Endodermal cell (in vitro differentiated cells): ENCODE measurements at places on chromosomes 2 and 18.

DNA sequence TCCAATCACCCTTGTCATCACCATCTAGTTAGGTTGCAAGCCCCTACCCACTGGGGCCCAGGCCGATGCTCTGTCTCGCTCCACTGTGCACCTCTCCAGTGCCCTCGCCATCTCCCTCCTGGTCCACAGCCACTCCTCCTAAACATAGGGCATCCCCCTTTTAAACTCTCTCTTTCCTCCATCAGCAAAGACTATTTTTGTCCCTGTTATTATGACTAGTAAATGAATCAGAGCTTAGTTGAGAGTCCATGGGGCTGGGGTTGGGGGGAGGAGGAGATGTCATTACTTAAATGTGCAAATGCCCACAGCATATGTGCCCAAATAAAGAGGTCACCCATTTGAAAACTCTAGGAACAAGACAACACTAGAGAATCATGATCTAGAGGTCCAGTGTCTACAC lies 167.4 kb downstream of the TRABD2A start:
- no peak for DNase-seq

GRCh38 chr18:10247021-10247741 lies 207.3 kb upstream of the APCDD1 start:
- DNase-seq, result no peak

- DNase-seq, result peak; percentile 79
Observed at GRCh38 chr2:23385351-23385747, 370 bp downstream of the KLHL29 start.

DNA sequence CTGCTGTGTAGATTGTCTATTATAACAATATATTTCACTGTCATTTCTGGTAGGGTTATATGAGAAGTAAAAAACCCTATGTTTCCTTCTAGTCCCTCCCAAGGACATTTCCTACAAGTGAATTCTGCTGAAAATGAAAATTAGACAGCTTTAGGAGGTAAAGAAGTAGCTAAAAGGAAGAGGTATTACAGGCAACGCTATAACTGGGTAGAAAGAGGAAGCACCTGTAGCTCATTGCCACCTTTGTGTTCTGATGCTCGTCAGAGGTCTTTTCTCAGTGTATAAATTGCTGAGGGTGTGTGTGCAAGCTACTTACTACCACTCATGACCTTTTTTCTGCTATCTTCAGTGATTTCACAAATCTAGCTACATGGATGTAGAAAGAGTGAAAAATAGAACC lies 1.4 kb downstream of the DNAJC10 start:
- DNase-seq, result no peak

- no peak for DNase-seq
Observed at GRCh38 chr18:35467624-35468016, 30.1 kb downstream of the INO80C start.

- peak; percentile 54 for DNase-seq
Observed at GRCh38 chr2:166867874-166868514, 20.3 kb upstream of the XIRP2 start.

GRCh38 chr2:139674577-139674976 lies 894.4 kb upstream of the NXPH2 start:
- DNase-seq, result no peak

DNA sequence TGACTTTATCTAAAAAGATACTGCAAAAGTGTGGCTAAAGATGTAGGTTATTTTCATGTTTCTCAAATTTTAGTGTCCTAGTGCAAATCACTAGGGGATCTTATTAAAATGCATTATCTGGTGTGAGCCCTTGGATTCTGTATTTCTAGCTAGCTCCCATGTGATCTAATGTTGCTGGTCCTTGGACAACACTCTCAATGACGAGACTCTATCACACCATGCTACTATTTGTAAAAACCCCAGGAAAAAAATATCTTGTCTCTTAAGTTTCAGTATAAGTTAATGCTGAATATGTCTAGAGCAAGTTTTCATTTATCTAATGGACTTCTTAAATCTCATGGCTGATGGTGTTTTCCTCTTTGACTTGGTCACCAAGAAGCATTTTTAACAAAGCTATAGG lies 5.8 kb downstream of the DOCK10 start:
- no peak for DNase-seq

- DNase-seq, result peak; percentile 22
Observed at GRCh38 chr2:239821694-239822075, 203.5 kb downstream of the NDUFA10 start.

DNA sequence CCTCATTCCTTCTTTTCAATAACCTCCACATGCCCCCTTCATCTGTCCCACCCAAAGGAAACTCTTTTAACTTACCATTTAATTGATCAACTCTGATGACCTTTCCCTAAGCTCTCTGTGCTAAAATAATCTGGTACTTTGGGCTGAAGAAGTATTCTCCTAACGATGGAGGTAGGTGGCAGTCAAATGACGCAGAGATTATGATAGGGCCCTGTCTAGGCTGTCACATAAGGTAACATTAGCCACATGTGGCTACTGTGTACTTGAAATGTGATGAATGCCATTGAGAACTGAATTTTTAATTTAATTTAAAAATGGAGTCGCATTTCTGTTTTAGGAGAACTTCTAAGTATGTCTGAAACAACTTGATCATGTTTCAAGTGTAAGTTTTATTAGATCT lies 140.5 kb upstream of the TNP1 start:
- DNase-seq, result no peak

DNA sequence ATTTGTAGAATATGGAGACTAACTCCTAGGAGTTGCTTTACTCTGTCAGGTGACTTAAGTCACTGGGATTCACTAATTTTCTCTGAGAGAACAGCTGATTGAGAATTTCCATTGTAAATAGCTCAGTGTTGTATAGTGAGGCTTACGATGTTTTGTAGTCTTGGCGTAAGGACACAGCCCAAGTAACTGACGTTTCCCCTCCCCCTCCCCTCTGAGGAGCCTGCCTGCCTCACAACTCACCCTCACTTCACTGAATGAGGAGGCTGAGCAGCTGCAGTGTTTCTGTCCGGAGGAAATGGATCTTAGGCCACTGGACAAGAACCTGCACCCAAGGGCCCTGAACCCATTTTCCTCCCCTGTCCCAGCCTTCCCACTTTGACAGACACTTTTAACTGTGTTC lies 264.6 kb downstream of the PHLPP1 start:
- no peak for DNase-seq

- DNase-seq, result no peak
Observed at GRCh38 chr2:189347540-189347939, 93.7 kb upstream of the WDR75 start.

DNA sequence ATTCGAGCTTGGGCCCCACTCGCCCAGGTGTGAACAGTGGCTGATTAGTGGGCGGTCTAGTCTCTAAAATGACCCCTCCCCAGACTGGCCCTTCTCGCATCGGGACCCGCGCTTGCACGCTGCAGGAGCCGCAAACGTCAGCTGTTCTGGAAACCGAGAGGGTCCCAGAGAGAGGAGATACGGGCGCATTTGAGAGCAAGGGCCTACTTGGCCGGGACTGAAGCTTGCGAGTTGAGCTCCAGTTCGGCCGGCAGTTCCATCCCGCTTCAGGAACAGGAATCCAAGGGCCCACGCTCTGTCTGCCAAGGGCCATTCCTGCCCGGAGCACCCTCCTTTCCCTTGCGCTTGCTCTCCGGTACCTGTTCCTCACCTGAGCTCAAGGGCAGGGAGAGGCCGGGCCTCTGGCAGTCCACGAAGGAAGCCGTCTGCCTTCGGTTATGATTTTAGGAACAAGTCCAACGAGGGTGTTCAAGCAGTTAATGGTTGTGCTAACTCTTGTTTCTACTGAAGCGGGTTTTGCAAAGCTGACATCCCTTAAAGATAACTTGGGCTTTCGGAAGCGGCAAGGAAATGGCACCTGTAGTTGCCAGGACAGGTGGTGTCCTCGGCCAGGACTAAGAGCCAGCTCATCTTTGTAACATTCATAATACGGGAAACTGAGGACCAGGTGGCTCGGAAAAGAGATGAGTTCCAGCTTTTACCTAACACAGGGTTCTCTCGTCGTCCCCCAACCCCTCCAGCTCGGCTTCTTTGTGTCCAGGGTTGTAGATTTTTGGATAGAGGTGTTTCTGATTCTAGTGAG lies 3.9 kb upstream of the DLX1 start:
- peak; percentile 78 for DNase-seq

DNA sequence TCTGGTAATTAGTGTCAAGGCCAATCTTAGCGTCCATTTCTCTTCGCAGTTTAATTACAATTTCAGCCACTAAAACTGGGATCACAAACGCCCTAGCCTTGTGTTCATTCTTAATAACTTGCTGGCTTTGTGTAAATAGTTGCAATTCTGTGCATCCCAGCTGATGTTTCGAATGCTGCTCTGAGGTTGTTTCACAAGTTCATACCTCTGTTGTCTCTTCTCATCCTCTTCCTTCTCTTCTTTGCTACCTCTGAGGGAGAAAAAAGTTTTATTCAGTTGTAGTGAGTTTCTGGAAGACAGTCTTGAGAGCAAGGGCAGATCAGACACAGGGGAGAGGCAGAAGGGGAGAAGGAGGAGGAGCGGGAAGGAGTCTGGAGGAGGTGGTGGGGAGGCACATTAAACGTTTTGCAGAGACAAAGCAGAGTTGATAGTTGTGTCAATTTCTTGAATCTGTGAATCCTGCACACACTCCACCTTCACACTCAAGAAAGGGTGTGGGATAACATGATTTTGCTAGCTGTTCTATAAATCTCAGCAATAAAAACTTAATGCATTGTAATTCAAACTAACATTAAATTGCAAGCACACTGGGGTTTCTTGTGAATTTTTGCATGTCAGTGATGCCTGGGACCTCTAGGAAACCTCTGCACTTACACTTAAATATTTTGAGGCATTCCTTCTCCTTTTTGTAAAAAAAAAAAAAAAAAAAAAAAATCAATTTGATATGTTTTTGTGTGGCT lies 6.8 kb downstream of the MEIS1 start:
- no peak for DNase-seq

DNA sequence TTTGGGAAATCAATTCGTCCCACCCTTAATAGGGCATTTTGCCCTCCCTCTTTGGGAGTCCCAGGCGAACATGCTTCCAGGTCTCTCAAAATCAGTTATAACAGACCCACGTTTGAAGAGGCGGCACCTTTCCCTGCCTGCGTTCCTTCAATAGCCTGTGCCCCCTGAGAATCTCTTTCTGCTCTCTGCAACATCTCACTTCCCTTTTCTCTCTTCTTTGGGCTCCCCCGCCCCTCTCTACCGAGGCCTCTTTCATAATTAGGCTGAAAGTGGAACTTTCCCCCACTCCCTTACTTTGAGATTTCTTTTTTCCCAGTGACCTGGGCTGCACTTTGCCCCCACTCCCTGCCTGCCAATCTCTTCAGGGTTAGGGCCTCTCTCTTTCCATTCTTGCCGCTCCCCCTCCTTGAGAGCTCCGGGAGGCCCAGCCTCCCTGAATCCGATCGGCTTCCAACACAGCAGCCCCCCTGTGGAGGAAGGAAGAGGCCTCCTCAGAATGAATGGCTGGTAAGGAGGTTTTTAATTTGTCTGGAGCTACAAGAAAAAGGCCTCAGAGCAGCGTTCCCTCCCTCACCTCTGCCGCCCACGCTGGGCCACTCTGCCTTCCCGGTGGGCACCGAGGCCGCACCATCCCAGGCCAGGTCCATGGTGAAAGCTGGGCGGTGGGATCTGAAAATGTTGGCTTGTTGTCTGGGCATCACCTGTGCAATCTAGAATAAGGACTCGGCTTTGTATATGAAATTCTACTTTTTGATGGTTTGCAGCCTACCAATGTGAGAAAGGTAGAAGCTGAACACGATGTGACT lies 162.6 kb upstream of the SIX3 start:
- peak; percentile 86 for DNase-seq

- DNase-seq, result no peak
Observed at GRCh38 chr2:160227293-160227915, 27.3 kb upstream of the ITGB6 start.

DNA sequence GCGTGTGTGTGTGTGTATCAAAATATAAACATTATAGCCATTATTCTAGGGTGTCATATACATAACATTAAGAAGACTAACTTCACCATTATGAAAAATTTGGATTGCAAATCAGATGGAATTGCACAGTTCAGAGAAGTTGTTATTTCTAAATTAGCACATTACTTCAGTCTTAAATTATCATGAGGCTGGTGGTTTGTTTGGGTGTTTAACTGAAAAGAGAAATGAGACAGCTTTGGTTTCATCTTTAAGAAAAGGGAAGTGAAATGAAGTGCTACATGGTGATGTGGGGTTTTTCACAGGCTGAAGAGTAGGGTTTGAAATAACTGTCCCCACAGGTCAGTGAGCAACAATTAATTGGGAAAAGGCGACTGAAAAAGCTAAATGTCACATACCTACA lies 161.2 kb upstream of the XIRP2 start:
- DNase-seq, result no peak

DNA sequence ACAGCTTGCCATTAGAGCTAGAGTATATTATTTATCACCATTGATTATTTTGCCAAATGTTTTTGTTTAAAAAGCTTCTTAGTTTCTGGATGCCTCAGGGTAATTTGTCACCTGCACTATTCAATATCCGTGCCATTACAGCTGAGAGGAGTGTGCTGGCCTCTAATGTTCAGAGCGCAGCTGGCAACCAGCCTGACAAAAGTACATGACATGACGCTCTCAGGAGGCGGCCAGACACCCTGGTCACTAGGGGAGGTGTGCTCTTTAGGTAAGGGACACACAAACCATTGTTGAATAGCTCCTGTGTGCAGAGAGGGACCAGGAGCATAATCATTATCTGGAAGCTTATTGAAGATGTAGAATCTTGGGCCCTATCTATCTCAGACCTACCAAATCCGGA lies 20.3 kb downstream of the LIMS1 start:
- DNase-seq, result no peak

GRCh38 chr2:11533278-11534070 lies at the start of gene GREB1:
GREB1 (plus strand) TSS chr2:11534045; CDS start chr2:11556615, 22,570 bp downstream.
- DNase-seq, result peak; percentile 45

GRCh38 chr18:50805732-50806131 lies 14.1 kb downstream of the MRO start:
- DNase-seq, result no peak

DNA sequence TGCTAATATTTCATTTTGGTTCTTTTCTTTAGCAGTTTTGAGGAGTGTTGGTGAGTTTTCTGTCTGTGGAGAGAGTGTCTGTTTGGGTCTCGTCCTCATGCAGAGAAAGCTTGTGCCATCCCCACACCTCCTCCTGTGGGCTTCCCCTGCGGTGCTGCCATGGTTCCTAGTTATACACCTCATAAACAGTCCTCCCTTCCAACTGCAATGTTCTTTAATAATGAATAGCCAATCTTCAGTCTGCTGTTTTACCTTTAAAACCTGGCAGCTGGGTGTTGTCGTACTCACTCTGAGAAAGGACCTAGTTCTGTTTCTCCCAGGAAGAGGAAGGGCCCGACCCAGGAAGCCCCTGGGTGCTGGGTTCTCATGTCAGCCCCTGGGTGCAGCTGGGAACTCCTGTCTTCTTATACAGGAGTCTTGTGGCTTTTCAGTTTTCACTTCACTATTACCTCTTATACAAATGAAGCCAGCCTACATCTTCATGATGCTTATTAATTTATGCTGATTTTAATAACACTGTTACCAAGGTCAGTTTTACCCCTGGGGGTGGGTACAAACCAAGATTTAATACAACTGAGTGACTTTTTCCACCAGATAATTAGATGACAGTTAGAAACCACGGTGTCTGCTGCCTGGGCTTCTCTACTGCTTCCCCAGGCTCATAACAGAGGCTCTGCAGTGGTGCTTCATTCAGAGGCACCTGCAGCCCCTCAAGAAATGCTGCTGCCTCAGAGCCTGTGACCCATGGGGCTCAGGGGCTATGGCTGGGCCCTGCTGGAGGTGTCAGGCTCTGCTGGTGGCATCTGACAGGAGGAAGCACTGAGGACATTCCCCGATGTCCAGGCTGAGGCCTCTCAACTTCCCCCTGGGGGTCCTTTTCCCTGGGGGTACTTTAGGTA lies 59.1 kb downstream of the COA5 start:
- peak; percentile 22 for DNase-seq
